ENCODE measurements at places on chromosomes 13 and 19.

- no peak for DNase-seq
These were observed 4.3 kb upstream of the POSTN start for GRCh38 chr13:37602733-37603381.

- DNase-seq, result no peak
These were observed 392.8 kb downstream of the SLITRK6 start for GRCh38 chr13:85406269-85406975.

- no peak for DNase-seq
These were observed 284 bp downstream of the RNF17 start for GRCh38 chr13:24764276-24764630.

GRCh38 chr19:17156296-17156946, 58.7 kb upstream of the USE1 start:
- no peak for DNase-seq

GRCh38 chr13:100520936-100521850, 67.4 kb downstream of the GGACT start:
- no peak for DNase-seq

GRCh38 chr19:28294395-28294794, 918.6 kb downstream of the UQCRFS1 start:
- no peak for DNase-seq

DNA sequence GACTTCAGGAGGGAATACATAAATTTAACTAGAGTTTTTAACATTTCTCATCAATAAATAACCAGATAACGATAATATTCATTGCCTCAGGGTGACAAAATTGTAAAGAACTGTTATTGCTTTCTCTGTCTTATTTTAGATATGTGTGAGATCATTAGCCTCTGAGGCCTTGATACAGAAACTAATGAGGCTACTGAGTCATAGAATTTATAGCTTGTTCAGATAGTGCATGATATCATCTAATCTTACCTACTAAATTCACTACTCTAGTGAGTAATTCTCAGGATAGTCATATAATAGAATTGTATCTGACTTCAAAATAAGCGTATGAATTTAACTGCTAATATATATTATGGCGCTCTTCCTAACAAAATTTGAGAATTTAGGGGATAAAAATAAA, 360.8 kb upstream of the KLHL1 start:
- no peak for DNase-seq

All from activated effector memory CD4-positive, alpha-beta T cell treated with Interleukin-2 at 50 U/mL for 16 hours (primary cell).